Activated CD4-positive, alpha-beta T cell treated with anti-CD3 and anti-CD28 coated beads, Interleukin-2, amount 50 U/mL, for 1 hour (primary cell): ENCODE measurements at places on chromosomes 1 and 21.

- DNase-seq = no peak
Measured at GRCh38 chr1:218953386-218953785, 220.3 kb upstream of the LYPLAL1 start.

GRCh38 chr1:30533141-30533540 is 190.2 kb downstream of the MATN1 start:
- DNase-seq = no peak

- no peak for DNase-seq
Measured at GRCh38 chr1:172465617-172466016, 21.7 kb upstream of the PIGC start.

DNA sequence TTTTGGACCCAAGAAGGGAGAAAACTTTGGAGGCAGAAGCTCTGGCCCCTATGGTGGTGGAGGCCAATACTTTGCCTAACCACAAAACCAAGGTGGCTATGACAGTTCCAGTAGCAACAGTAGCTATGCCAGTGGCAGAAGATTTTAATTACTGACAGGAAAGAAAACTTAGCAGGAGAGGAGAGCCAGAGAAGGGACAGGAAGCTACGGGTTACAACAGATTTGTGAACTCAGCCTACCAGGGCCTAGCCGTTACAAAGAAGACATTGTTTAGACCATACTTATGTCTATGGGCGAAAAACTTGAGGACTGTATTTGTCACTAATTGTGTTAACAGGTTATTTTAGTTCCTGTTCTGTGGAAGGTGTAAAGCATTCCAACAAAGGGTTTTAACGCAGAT is 10.4 kb upstream of the ACOT11 start:
- DNase-seq = no peak

GRCh38 chr1:188363943-188364342 is 1535.2 kb downstream of the PLA2G4A start:
- DNase-seq = no peak

DNA sequence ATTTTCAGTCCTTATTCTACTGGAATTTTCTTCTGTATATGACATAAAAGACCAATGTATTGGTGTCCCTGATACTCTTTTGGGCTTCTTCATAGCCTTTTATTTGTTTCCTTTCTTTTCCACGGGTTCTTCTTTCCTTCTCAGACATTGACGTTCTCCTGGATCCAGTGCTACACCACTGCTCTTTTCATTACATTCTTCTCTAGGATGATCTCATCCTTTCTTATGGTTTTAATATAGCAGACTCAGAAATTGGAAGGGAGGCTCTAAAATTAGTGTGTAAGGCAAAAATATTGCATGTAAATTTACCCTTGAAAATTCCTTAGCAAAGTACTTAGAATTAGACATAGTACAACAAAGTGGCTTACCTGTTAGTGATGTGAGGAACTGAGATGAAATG is 65.3 kb downstream of the SELENOF start:
- DNase-seq = no peak

- no peak for DNase-seq
Measured at GRCh38 chr21:41614511-41614910, 106.6 kb upstream of the TMPRSS2 start.

GRCh38 chr1:200473698-200474371 is 64.0 kb upstream of the ZNF281 start:
- DNase-seq = no peak

DNA sequence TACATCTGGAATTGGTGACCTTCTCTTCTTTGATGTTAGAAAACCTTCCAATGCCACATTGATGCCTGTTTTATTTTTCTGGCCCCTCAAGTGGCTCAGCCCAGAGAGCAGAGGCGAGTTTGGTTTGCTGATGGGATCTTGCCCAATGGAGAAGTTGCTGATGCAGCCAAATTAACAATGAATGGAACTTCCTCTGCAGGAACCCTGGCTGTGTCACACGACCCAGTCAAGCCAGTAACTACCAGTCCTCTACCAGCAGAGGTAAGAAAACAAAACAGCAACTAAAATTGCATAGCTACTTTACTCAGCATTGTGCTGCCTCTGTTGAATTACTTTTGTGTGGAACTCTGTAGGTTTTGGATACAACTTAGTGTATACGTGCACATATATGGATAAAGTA is 97.6 kb downstream of the CC2D1B start:
- no peak for DNase-seq
